Activated CD4-positive, alpha-beta memory T cell treated with anti-CD3 and anti-CD28 coated beads, Interleukin-2, amount 10 ng/mL, durations not matched to agents 7 days and 5 days (primary cell): ENCODE measurements at places on chromosomes 2 and 18.

DNA sequence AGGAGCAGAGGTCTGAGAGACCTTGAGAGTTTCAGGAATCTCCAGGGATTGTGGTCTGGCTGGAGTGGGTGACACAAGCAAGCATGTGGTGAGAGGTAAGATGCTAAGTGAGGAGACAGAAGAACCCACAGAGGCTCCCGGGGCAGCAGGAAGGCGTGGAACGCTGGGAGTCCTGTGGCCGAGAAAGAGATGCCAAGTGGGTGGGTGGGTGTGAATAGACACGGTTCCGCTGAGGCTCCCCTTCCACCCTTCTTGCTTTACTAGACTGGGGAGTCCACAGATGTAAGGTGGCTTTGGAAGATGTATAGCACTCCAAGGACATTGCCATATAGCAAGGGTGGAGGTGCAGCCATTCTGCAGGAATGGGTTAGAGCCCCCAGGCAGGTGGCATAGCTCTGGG lies 4.2 kb downstream of the TEX51 start:
- peak; percentile 10 for DNase-seq

GRCh38 chr2:7209757-7210555 lies 292.7 kb downstream of the RNF144A start:
- DNase-seq = no peak

DNA sequence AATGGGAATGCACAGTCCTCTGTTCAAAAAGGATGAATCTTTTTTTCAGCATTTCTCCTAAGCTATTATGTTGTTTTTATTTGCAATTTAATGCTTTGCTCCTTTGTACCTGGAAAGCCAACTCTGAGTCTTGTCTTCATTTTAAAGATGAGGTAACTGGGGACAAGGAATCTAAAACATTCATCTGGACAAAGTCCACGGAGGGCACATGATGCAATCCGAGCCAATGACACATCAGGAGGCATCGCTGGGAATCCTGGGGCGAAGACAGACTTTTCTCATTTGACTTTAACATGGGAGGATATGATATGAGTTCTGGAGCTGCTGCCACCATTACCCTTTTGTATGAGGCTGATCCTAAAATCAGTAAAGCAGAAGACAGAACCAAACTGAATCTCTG lies 116.5 kb upstream of the REG3G start:
- no peak for DNase-seq

DNA sequence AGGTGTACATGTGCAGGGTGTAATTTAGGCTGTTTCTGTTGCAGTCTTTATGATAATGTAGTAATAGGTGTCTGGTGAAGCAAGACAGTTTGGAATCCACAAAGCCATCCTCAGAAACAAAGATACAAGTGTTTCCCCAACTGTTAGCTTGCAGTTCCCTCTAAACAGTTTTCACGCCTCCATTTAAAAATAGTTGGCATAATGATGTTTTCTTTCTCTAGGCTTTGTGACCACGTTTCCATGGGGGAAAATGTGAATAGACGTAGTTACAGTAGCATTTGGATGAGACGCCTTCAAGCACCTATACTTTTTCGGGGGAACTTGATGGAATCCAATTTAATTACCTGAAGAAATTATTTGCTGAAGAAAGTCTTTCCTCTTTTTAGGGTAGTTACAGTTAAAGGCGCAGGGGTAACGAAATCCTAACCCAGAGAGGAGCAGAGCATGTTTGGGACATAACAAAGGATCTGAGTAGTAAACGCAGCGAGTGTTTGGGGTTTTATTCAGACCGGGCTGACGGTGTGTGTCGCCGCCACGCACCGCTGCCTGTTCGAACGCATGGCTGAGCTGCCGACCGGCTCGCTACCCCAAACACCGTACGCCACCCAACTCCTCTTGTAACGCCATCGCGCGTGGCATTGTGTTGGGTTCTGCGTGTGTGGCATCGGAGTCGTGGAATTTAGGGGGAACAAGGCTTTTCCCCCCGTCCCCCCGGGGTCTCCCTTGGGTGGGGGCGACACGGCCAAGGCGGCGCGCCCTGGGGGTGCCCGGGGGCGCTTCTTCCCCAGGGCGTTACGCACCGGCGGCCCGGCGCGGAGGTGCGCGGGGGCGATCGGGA lies 681 bp upstream of the NRP2 start:
- DNase-seq = no peak
